ENCODE measurements at places on chromosomes 5 and 9. TPM values are rescaled to one million over a fixed set of nuclear protein-coding genes. Genes with fewer than 3 reads are reported as not detected.

Gene SPOUT1
- total RNA-seq: 15.0 TPM

Gene GAS1
- 25.0 TPM for total RNA-seq

Gene ANKRD31
- 0.16 TPM for total RNA-seq

Gene PAIP2
- 77.3 TPM for total RNA-seq

Gene ECSCR
- 0.36 TPM for total RNA-seq

Gene NPM1
- 6,496 TPM for total RNA-seq

Gene PCDHAC2
- not detected for total RNA-seq

Gene TAS2R1
- total RNA-seq: not detected

Gene RGS7BP
- total RNA-seq: 0.72 TPM

Gene PDE8B
- not detected for total RNA-seq

Gene NTRK2
- 3.3 TPM for total RNA-seq

Gene PCDHA2
- total RNA-seq: 0.09 TPM

Gene IL4
- not detected for total RNA-seq
